ENCODE measurements at places on chromosomes 16 and 17.
A peak's percentile ranks its signal among the peaks of the same experiment; 100 is the strongest.

- no peak for DNase-seq
These were observed 3.3 kb upstream of the VAC14 start for GRCh38 chr16:70804153-70804733.

DNA sequence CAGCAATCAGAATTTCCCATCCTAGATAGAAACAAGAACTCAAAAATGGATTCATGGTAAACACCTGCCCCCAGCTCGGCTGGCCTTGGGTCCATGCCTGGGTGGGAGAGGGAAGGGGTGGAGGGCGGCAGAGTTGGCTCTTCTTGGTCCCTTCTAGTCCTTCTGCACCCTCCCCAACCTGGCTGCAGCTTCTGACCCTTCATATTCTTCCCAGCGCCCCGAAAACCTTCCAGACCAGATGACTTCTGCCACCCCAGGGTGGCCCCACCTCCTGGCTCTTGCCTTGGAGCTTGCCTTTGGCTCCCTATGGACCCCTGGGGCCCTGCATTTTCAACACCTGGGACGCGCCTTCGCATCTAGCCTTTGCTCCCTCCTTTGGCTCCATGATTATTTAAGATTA lies 5.4 kb upstream of the GJD3 start:
- DNase-seq = peak; percentile 13

- no peak for DNase-seq
These were observed 223.3 kb downstream of the IRX3 start for GRCh38 chr16:54063279-54063773.

- peak; percentile 30 for DNase-seq
These were observed 797 bp upstream of the RAB11FIP3 start for GRCh38 chr16:424623-425081.

DNA sequence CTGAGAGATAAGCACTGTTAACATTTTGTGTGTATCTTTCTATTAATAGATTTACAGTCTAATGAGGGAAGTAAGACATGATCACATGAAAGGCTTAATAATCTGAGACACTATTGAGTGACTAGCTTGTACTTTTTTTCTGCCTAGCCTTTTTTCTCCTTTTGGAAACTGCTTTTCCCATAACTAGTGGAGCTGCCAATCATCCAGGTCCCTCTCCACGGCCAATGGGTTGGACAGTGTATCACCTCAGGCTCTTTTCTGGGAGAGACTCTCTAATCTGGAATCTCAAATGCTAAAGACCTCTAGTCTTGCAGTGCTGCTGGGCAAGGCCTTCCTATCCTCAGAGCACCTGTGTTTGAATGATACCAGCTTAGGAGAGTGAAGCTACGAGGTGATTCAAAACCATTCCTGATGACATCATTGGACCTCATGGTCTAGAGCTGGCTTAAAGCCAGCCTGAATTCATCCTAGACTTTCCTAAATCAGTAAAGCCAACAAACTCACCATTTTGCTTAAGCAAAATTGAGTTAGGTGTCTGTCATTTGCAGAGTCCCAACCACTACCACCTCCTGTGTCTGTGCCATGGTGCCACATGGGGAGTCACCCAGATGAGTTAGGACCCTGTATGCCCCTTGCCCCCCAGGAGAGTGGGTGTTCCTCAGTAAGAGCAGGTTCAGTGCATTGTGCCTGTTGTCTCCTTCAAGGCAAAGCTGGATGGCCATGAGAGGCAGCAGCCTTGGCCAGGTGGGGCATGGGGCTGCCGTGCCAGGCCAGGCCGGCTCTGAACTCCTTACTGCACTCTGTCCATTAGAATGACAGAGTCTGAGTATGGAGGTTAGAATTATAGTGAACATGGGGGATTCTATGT lies 62.9 kb downstream of the SPECC1 start:
- no peak for DNase-seq

GRCh38 chr17:9237661-9238301 lies 216.5 kb downstream of the NTN1 start:
- DNase-seq = no peak

GRCh38 chr17:58344047-58344790 lies 7.8 kb downstream of the SUPT4H1 start:
- no peak for DNase-seq

- peak; percentile 84 for DNase-seq
These were observed 25.3 kb upstream of the KSR1 start for GRCh38 chr17:27430882-27431491.

DNA sequence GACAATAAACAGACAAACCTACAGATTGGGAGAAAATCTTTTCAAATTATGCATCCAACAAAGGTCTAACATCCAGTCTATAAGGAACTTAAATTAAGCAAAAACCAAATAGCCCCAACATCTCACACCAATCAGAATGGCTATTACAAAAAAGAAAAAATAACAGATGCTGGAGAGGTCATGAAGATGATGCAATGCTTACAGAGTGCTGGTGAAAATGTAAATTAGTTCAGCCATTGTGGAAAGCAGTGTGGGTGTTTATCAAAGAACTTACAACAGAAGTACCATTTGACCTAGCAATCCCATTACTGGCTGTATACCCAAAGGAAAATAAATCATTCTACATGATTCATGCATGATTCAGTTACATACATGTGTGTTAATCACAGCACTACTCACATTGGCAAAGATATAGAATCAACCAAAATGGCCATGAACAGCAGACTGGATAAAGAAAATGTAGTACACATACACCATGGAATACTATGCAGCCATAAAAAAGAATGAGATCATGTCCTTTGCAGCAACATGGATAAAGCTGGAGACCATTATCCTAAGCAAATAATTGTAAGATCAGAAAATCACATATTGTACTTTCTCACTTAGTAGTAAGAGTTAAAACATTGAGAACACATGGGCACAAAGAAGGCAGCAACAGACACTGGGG lies 223.9 kb upstream of the WSB1 start:
- no peak for DNase-seq

DNA sequence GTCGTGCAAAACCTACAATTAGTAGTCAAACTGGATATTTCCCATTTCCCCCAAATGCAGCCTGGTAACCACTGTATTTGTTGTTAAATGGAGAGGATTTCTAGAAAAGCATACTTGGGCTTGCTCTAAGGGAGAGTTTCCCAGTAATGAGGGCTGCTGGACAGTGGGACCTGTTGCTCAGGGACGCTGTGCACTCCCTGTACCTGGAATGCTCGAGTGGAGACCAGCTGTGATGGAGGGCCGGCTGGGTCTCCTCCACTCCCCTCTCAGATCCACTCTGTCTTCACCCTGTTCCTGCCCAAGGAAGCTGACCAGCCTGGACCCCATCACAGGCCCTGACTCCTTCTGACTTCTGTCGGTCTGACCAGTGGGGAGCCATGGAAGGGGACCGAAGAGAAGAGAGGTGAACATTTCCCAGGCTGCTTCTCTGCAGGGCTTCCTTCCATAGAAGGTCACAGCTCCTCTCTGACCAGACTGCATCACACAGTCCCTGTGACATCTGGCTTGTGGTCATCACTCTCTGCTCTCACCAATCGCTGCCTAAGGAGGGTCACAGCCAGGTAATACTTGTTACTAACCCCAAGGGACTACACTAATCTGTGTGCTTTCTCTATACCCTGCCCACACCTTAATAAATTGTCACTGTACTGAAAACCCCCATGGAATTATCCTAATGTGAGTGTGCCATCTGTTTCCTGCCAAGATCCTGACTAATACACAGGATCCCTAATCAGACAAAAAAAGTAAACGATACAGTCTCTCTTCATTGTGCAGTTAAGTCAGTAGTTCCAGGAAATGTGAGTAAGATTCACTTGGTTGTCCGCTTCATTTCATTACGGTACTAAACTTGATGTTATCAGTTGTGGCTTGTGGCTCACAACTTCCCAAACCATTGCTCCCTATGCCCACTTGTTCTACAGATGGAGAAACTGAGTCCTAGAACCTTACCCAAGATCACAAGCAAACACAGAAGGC lies 102.4 kb downstream of the CCT6B start:
- no peak for DNase-seq

DNA sequence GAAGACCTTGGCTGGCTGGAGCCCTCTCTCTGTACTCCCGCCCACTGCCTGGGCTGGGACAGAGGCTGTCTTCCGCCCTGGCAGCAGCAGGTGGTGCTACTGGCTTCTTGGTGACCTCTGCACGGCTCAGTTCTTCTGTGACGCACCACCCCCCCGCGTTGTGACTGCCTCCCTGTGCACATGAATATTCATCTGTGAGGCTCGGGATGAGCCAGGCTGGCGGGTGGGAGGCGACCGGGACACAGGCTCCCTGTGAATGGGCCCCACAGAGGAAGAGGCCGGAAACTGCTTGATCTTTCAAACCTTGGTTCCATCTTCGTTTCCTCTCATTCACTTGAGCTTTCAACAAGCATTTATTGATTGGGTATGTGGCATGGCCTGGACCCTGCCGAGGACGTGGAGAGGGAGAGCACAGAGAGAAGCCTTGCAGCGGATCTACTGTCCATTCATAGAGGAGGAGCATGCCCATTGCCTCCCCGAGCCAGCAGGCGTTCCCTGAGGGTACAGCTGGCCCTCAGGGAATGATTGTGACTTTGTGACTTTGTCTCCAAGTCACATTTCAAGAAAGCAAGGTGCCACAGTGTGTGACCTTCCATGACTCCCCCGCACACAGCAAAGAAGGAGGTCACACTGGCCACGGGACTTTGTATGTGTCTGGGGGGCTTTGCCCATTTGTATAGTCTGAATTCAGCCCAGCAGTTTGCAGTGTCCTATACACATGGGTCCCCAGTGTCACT lies 45.0 kb downstream of the B9D1 start:
- DNase-seq = peak; percentile 53

DNA sequence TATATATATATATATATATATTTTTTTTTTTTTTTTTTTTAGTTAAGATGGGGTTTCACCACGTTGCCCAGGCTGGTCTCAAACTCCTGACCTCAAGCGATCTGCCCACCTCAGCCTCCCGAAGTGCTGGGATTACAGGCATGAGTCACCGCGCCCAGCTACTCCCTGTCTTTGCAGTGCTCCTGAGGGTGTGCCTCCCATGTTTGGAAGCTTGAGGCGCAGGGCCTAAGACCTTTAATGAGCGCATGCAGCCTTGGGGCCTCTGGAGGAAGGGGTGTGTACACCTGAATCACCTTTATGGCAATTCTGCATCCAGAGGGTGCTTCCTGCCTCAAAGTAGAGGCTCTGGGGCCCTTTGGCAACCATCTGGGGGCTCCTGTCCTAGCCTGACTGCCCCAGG lies 219.4 kb upstream of the CIBAR2 start:
- DNase-seq = no peak
